Daoy (cell line): ENCODE measurements at places on chromosomes 2 and 18.

DNA sequence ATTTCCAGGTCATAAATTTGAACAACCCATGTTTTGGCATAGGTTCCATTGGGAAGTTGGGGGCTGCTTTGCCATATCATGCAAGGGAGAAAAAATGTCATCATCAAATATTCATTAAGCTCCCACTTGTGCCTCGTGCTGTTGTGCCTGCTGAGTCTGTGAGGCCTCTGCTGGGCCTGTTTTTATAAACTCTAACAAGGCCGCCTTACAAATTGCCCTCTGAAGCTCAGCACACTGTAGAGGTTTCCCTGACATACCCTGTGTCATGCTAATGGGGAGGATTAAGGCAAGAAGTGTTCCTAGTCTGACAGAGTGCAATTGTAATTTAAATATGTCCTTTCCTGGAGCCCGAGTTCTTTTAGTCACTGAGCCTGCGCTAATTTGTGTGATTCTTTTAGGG lies 17.6 kb downstream of the OSBPL6 start:
- no peak for DNase-seq

DNA sequence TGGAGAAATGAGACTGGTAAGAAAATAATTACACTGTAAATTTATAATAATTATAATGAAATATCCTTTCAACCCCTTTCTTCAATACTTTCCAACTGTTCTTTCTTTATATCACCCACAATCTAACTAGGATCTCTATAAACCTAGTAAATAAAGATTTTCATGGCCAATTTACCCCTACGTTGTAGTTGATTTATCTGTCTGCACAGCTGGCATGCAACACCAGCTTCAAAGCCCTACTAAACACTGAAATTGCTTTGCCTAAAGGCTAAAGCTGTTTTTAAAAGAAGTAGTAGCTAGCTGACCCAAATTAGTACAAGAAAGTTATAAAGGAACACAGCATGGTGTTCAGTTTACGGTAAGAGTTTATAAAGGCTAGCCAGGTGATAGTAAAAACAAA lies 140.1 kb downstream of the NOL4 start:
- DNase-seq: no peak

DNA sequence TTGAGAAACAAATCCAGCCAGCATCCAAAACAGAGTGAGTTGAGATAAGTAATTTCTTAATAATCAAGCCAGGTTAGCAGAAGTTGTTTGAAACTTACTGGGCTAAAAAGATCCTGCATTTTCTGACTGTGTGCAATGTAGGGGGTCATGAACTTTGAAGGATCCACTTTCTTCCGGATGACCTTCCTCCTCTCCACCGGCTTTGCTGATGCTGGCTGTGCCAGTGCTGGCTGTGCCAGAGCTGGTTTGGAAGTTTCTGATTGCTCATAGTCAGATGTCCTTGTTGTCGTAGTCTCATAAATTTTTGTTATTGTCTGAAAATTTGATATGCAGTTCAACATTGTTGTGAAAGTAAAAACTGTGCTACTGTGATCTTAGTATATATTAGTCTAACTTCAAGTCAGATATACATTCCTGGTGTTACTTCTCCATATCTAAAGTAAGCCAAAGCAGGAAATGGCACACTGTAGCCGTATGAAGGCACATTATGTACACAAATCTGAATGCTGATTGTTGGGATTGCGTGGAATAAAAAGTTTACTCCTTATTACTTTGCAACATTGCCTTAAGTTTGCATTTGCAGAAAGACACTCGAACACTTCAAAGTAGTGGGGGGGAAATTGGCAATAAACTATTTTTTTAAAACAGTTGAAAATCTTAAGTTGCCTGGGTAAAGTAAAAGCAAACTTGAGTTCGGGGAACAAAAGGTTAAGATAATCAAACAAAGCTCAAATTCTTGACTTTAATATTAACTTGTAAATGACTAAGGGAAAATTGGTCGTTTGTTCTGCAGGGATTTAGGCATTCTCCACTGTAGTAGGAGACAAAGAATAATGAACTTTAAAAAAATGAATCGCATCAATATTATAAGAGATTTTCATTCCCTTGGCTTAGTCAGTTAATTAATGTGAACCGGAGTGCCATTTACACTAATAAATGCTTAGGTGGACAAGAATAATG lies 6.4 kb downstream of the NEB start:
- DNase-seq: no peak

DNA sequence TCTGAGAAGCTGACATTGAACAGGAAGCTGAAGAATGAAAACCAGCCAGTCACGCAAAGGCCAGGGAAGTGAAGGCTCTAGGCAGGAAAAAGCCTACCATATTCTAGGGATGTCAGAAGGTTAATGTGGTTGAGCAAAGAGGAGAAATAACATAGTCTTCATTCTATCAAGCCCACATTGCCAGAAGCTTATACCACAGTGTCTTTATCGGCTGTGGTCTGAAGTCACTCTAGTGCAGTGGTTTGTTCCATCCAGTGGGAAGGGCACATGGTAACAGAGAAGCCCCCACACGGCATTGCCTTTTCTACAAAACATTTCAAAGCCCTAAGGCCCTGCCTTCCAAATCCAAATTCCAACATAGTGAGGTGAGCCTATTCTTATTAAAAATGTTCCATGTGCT lies 311.3 kb downstream of the TNS1 start:
- no peak for DNase-seq

DNA sequence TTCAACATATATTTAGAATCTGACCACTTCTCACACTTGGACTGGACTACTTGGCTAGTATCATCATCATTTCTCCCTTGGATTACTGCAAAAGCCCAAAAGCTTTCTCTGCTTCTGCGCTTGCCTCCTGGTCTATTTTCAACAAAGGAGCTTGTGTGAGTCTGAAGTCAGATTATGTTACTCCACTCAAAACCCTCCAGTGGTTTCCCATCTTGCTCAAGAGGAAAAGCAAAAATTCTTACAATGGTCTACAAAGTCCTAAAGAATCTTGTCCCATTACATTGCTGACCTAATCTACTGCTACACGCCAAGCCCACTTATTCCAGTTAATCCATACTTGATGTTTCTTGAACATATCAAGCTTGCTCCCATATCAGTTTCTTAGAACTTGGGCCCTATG lies 9.6 kb downstream of the PREPL start:
- no peak for DNase-seq

DNA sequence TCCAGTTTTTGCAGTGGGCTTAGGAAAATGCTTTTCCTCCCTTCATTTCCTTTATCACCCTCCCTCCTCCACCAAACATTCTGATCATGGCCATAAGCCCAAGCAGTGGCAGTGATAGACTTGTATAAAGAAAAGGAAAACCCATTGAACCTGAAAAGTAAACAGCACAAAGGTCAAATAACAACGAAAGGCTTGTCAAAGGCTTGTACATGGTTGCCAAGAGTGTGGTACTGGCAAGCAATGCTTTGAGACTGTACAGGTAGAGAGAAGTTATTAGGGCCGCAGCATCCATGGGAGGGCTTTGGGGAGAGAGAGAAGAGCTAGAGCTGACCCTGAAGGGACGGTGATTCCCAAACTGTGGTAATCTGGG lies 2.1 kb upstream of the VWA3B start:
- no peak for DNase-seq

DNA sequence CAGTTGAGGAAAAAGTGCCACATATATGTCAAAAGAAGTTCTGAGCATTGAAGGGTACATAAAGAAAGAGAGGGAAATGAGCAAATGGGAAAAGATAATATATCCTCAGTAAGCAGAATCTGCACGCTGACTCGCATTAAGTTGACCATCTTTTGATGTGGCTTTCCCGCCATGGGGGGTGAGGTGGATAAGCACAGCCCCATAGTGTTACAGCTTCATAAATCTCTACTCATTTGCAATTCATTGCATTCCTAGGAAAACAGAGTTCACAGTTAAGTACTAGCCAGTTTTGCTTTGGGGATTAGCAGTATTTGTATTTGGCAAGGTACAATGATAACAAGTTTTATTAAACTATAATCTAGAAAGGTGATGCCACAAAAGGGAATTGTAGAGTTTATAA lies 814.2 kb downstream of the LRP1B start:
- no peak for DNase-seq

GRCh38 chr2:121279476-121280220 lies 5.4 kb downstream of the TFCP2L1 start:
- no peak for DNase-seq

GRCh38 chr2:165636959-165637358 lies 157.1 kb downstream of the GALNT3 start:
- no peak for DNase-seq

DNA sequence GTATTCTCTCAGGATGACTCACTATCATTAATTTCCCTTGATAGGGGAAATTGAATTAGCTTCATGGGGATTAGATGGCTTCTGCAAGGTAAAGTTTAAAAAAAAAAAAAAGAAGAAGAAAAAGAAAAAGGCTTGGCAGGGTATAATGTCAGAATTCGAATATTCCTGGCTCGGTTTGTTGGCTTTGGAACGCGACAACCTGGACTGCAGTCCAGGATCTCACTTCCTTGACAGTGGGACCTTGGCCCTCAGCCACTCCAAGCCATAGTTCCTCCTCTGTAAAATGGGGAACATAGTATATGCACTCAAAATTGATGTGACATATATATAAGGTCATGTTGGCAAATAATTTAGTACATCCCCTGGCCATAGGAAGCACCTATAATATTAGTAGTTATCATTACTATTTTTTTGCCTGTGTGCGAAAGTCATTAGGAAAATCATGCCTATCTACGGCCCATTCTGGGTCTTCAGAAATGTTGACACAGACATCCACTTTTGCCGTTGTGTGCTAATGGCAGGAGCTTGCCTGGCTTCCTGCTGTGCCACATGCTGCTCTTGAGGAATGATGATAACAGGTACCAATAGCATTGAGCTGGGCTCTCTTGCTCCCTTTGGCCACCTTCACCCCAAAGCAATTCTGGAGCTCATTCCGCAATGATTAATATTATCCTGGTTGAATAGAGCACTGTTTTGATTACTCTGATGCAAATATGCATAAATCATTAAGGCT lies 97.9 kb downstream of the MTCL1 start:
- no peak for DNase-seq

DNA sequence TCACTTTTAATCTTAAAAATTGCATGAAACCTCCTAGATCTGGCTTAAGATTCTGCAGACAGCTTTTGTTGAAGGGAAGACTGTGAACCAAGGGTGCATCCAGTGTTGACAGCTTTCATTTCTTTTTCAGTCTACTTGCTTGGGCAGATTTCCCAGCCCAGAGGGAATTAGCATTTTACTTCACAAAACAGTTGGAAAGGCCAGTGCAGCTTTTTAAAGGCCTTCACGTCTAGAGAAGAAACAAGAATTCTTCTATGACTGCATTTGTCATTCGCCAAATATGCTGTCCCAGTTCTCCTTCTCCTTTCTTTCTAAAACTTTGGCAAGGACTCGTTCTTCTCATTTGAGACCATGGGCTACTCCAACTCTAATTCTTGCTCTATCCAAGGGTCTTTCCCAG lies 17.4 kb downstream of the NTSR2 start:
- DNase-seq: no peak

- DNase-seq: no peak
Measured at GRCh38 chr18:36534154-36534688, 236.7 kb downstream of the FHOD3 start.

- no peak for DNase-seq
Measured at GRCh38 chr2:206452242-206452641, 8.9 kb downstream of the ADAM23 start.

GRCh38 chr2:46643493-46643892 lies 164.1 kb downstream of the TMEM247 start:
- DNase-seq: no peak

DNA sequence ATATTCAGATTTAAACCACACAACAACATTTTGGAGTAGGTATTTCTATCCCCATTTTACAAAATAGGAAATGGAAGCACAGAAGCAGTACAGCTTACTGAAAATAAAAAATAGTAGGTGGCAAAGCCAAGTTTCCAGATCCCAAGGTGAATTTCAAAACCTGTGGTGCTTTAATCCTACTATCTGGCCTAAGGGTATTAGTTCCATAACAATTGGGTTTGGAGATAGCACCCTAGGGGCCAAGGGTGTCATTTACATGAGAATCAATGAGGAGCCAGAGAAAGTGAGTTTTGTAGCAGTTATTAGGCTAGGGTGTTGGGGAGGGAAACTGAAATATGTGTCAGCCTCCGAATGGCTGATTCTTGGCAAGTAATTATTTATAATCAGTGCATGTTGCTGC lies 24.9 kb downstream of the OSBPL6 start:
- DNase-seq: no peak

DNA sequence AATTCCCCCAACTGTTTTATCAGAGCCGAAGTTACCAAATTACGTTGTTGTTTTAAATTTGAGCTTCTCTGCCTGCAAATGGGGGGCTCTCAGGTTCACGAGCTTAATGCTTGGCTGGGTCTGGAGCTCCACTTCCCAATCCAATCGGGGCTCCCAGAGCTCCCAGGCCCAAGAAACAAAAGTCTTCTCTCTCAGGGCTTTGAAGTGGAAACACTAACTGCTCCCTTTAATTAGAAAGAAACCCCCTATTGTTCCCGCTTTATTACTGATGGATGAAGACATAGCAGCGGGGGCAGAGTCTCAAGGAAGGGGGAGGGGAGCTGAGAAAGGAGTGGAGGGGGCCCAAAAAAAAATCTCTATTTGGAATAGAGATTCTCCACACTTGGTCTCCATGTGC lies 15.6 kb upstream of the PKDCC start:
- no peak for DNase-seq

- DNase-seq: peak; percentile 74
Measured at GRCh38 chr2:160270571-160271113, 70.6 kb upstream of the ITGB6 start.

DNA sequence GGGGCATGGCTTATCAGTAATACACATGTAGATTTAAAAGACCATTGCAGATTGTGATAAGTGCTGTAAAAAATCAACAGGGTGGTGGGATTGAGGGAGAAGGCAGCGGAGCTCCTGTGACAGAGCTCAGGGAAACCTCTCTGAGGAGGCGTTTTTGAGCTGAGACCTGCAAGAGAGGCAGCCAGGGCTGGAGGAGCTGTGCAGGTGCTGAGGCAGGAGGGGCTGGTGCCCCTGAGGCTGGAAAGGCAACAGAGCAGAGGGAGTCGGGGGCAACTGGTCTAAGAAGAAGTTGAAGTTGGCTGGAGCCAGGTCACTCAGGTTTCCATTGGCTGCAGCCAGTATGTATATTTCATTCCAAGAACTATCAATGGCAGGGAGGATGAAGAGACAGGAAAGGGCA lies 47.6 kb downstream of the KLHL29 start:
- no peak for DNase-seq

DNA sequence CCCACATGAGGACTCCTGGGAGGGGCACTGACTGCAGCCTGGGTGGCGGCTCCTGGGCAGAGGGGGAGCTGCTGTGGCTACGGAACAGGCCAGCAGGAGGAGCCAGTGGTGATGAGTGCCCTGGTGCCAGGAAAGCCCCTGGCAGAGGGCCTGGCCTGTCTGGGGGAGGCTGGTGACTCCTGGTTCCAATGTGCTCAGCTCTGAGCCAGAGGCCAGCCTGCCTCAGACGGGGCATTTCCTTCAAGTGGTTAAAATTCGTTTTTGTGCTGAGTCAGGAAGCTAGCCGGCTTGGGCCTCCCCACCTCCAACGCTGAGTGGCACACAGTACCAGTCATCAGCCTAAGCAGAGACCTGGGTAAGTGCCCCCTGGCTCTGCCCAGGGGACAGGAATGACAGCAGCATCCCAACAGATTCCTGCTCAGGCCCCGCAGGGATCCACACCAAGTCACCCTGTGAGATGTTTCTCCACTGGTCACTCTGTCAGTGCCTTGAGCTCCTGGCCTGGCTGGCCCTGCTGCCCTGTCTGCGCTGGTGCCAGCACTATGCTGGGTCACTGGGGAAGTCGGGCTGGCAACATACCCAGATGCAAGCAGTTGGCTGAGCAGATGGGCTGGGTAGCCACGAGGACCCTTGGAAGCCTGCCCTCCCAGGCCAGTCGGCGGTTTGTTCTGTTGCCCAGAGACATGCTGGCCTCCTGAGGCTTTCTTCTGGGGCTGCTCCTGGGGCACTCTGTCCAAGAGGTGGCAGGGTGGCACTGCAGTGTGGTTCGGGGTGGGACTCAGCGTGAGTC lies 7.1 kb upstream of the KLF11 start:
- peak; percentile 93 for DNase-seq
